Stimulated activated CD8-positive, alpha-beta memory T cell treated with anti-CD3 and anti-CD28 coated beads, Interleukin-4, amount 100 ng/mL, for 4 hours (primary cell): ENCODE measurements at places on chromosomes 7 and 10.

- no peak for DNase-seq
Measured at GRCh38 chr7:20722941-20723340, 63.7 kb downstream of the SP8 start.

DNA sequence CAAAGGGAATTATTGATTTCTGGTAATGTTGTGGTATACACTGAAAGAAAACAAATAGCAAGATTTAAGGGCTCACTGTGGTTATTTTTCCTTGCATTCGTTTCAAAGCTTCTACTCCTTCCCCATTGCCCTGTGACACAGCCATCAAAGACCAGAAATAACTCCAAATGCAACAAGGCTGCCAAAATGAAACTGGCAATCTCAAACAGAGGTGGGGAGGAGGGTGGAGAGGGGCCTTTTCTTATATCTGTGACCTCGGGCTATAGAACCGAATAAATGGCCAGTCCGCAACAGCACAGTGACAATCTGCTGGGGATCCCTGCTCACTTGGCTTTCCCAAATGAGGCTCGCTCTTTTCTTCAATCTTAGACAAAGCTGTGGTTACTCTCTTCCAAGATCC lies 17.4 kb upstream of the SPOCK2 start:
- DNase-seq: no peak

- no peak for DNase-seq
Measured at GRCh38 chr7:22723181-22723601, 3.8 kb upstream of the IL6 start.

GRCh38 chr10:127735156-127735555 lies 1.8 kb upstream of the FOXI2 start:
- DNase-seq: no peak

GRCh38 chr10:5195727-5196374 lies 786 bp upstream of the AKR1C4 start:
- no peak for DNase-seq

GRCh38 chr7:90740386-90740785 lies 144.3 kb downstream of the CDK14 start:
- DNase-seq: no peak

DNA sequence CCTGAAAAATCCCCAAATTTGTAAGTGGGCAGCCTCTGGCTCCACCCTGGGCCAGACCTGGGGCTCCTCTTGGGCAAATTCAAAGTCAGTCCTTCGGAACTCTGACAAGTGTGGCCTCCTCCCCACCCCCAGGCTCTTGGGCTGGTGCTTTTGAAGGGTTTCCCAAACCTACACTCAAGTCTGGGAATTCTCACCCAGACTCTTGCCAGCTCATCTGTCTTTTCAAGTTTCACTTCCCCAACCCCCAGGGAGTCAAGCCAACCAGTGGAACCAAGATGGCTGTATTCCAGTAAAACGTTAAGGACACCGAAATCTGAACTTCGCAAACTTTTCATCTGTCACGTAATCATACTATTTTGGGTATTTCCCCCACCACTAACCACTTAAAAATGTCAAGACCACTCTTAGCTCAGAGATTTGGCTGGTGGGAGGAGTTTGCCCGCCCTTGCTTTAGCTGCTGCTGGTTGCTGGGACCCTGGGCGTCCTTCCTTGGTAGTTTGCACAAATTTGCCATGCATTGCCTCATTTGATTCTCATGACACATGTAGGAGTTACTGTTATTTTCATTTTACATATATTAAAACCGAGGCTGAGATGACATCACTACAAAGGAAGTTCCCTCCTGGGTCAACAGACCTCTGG lies 1.7 kb upstream of the MYO1G start:
- DNase-seq: peak; percentile 49

GRCh38 chr10:131726076-131726880 lies 174.5 kb upstream of the PPP2R2D start:
- no peak for DNase-seq
